ENCODE measurements at places on chromosomes 2 and 18.

DNA sequence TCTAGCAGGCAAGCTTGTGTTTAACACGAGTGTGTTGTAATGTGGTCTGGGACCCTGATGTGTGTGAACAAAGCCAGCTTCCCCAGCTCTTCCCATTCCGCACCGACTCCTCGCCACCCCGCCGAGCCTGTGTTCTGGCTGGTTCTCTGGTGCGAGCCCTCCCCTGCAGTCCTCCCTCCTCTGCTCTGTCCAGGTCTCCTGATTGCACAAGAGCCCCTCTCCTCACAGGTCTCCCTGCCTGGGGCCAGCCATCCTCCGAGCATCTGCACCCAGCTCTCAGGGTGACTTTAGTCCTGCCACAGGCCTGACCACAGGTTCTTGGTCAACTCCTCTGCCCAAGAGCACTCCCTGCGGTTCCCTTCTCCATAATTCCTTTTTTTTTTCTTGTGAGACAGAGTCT lies 13.2 kb downstream of the SLC66A3 start:
- no peak for DNase-seq

DNA sequence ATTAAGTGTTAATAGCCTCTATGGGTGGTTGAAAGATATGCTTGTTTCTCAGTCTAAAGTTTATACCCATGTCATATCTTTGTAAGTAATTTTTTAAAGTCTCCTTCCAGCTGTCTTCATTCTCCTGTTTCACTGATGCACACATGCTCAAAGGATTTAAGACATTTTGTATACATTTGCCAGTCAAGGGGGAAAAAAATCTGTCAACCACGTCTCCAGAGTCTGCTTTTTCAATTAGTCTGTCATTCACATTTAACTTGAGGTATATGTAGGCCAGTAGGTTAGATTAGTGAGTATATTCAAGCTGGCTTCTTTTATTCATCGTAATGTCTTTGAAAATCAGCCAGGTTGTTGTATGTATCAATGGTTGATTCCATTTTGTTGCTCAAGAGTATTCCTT lies 193.5 kb downstream of the MCFD2 start:
- DNase-seq: no peak

GRCh38 chr2:6113786-6114185 lies 421.6 kb downstream of the SOX11 start:
- DNase-seq: no peak

- no peak for DNase-seq
Observed at GRCh38 chr2:223943561-223944008, 1.6 kb downstream of the WDFY1 start.

- DNase-seq: no peak
Observed at GRCh38 chr2:107592280-107592624, 234.4 kb upstream of the RGPD4 start.

DNA sequence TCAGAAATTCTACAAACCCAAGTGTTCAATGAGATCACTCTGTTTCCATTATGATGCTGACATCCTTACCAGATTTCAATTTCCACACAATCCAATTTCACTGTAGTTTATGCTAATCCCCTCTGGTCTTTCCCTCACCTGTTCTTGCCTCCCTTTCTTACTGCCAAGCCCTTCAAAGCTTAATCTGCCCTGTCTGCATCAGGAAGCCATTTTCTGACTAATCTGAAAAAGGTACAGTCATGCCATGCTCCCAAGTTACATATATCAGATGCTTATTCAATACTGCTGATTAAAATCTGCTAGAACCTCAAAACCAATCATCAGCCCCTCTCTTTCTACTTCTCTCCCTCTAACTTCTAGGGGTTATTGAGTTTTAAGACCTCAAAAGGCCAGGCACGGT lies 8.9 kb downstream of the KRTCAP3 start:
- no peak for DNase-seq

DNA sequence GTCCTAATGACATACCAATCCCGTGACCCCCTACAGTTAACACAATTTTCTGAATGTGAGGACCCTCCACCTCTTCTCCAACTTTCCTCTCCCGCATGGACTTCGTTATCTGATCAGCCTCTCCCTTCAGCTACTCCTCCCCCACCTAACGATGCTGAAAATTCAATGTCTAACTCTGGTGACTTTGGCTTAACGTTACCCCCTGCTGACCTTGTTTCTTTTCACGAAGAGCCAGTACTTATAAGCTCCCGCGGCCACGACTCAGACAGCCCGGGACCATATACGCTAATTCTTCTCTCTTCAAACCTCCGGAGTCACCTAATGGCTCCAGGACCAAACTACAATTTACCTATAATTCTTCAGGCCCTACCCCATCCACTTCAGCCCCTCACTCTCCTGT lies 29.2 kb downstream of the VPS54 start:
- no peak for DNase-seq

DNA sequence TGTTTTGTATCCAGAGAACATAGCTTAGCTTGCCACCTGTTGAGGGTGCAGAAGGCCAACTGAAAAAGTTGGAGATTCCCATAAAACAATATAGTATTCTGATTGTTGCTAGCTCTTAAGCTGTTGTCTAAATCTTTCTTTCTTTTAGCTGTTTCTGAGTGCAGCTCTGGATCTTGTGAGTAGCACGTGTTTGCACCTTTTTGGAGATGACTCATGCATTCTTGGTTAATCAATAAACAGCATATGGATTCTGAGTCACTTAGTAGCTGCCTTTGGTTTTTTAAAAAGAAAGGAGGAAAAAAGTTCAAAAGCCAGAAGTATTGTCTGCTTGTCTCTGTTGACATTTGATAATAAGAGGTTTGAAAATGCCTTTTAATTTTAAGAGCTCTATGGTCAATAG lies 483.0 kb upstream of the FSIP2 start:
- no peak for DNase-seq

GRCh38 chr2:235312571-235312970 lies 181.3 kb upstream of the AGAP1 start:
- no peak for DNase-seq

- no peak for DNase-seq
Observed at GRCh38 chr18:62669225-62669624, 46.1 kb upstream of the PHLPP1 start.

DNA sequence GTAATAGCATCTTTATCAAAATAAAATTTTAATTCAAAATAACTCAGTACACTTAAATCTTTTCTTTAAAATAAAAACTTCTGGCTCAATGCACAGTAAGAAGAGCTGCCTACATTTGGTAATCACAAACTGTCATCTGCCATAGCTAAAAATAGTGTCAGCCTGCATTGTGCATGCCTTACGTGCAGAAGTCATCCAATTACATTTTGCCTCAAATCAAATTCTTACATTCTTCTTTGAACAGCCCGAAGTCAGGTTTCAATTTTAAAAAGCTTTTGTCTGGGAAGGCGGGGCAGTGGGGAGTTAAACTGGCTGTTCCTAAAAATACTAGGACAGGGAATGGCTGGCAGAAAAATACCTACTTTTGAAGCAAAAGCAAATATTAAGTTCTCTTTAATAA lies 51.1 kb downstream of the RTN4 start:
- DNase-seq: no peak

- no peak for DNase-seq
Observed at GRCh38 chr2:108384662-108385393, 7.1 kb downstream of the SULT1C4 start.

- no peak for DNase-seq
Observed at GRCh38 chr2:159549234-159549633, 67.1 kb downstream of the BAZ2B start.

GRCh38 chr2:241350878-241351639 lies 5.0 kb upstream of the FARP2 start:
- no peak for DNase-seq

DNA sequence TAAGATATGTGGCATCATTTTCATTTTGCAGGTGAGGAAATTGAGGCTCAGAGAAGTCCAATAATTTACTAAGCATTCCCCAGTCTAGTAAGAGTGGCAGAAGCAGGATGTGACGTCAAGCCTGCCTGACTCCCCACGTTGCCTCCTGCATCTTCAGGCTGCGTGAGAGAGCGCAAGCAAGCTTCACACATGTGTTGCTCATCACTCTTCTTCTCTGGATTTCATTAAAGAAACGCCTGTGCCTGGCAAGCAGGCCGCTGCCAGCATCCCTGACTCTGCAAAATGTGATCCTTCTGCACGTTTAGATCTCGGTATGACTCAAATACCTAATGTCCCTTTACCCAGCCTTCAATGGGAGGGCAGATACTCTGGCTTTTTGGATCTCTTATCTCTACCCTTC lies 96.8 kb downstream of the PRKCE start:
- DNase-seq: no peak

DNA sequence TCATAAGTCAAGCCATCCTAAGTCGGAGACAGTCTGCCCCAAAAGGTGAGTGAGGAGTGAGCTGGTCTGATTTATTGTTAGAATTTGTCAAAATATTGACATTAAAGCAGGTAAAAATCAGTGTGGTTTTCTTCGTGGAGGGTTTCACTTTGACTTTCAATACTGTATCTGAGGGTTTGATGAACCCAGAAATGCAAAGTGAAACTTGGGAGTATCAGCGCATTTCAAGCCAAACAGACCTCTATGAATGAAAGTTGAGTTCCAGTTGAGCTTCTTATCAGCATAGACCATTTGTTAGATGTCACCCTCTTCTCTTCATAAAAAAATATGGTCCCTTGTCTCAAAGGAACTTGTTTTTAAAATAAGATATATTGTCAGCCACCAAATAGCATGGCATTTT lies 21.7 kb upstream of the CXCR4 start:
- no peak for DNase-seq

- no peak for DNase-seq
Observed at GRCh38 chr18:61572084-61572655, 238.9 kb downstream of the CDH20 start.

DNA sequence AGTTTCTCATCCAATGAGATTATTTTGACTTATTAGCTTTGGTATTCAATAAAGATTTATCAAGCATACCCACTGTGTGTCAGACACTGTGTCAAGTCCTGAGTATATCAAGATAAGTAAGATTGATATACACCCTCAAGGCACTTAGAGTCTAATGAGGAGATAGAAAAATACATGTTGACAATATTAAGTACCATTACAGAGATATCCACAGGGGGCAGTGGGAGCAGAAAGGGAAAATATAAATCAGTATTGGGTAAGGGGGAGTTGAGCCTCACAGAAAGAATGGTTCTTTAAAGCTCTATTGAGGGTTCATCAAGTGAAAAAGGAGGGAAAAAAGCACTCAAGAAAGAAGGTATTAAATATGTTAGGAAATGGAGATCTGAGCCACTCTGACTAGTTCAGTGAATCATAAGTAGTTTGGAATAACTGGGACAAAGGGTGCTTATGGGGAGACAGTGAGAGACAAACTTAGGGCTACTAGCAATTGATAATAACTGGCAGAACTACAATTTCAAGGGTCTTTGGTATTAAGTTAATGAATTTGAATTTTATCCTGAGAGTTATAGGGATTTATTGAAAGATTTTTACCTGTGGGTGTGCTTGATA lies 45.5 kb upstream of the SLC8A1 start:
- DNase-seq: no peak

DNA sequence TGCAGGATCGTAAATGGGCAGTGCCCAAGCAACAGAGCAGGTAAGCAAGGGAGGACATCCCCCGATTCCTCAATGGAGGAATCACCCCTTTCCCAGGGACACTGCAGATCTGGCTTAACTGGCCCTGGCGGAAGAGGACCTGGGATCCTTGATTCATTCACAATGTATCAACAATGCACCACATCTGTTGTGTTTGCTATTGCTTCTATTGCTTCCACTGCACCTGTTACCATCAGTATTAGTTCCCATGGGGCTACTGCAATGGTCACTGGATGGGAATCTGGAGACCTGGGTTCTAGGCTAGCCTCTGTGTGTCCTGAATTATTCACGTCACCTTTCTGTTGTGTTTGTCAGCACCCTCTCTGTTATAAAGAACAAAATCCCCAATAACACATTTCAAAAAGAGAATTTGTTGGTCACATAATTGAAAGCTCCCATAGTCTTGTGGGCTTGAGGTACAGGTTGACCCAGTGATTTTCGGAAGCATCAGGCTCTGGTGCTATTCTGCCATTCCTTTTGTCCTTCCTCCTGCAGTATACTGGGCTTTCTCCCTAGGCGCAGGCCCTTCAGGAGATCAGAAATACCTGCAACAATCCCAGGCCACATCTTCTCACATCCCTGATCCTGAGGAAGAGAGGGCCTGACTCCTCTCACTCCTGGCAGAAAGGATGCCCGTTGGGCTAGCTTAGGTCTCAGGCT lies 193.5 kb upstream of the GLI2 start:
- no peak for DNase-seq

DNA sequence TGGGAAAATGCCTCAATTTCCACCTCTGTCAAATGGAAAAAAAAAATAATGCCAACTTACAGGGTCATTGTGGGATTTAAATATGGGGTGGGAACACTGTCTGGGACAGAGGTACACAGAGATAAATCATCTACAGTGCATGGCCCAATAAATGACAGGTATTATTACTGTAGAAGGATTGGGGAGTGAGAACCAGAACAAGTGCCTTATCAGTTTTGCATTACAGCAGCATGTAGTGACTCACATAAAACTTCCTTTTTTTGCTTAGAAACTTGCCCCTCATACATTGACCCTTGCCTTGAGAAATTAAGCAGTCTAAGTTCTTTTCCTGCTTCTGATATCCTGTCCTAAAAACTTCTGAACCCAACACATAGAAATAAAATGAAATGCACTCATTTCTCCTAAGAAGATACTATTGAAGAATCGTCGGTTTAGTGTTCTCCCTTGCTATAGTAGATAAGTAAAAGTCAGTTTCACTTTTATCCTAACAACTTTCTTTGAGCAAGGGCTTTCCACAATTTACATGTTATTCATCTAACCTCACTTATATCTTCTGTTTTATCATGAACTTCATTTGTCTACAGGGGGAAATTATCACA lies 121.0 kb upstream of the HAAO start:
- no peak for DNase-seq

DNA sequence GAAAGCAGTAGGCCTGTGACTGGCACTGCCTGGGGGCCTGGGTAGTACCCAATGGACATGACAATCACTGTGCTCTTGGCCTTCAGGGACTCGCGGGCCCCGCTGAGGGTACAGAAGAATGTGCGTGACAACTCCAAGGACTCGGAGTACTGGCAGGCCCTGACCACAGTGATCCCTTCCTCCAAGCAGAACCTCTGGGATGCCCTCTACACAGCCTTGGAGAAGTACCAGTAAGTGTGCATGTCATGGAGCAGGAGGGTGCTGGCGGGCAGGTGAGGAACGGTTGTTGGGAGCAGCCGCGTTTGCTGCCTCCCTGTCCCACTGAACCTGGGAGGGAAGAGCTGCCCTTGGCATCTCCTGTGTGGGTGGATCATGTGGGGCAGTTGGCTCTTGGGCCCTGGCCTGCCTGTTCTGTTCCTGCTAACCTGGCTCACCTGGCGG lies 23.3 kb downstream of the OTOF start:
- DNase-seq: no peak

DNA sequence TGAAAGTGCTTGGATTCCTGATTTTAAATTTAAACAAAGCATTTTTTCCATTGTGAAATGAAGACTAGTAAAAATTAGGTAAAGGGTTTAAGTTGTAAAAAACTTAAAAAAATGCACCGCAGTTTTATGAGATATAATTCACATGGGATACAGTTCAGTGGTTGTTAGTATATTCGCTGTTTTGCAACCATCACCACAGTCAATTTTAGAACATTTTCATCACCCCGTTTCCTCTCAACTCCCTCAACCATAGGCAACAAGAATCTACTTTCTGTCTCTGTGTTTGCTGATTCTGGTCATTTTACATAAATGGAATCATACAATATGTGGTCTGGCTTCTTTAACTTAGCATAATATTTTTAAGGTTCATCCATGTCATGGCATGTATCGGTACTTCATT lies 4.0 kb downstream of the DGKD start:
- DNase-seq: no peak

Measured in stimulated activated CD4-positive, alpha-beta T cell treated with anti-CD3 and anti-CD28 coated beads, Interleukin-12 subunit alpha, Interleukin-12 subunit beta, amount 100 ng/mL, for 24 hours (primary cell).